ENCODE measurements at places on chromosomes 3 and 15. TPM values are rescaled to one million over a fixed set of nuclear protein-coding genes. Genes with fewer than 3 reads are reported as not detected.
A peak's percentile ranks its signal among the peaks of the same experiment; 100 is the strongest.

GRCh38 chr15:52483707-52484106 is 45.0 kb downstream of the MYO5A start:
- peak; percentile 82 for DNase-seq

The CFAP44 gene
- total RNA-seq, result 1.5 TPM

GRCh38 chr3:13208706-13209633 is 135.7 kb upstream of the IQSEC1 start:
- no peak for DNase-seq

The ST3GAL6 gene
- total RNA-seq, result 2.6 TPM

DNA sequence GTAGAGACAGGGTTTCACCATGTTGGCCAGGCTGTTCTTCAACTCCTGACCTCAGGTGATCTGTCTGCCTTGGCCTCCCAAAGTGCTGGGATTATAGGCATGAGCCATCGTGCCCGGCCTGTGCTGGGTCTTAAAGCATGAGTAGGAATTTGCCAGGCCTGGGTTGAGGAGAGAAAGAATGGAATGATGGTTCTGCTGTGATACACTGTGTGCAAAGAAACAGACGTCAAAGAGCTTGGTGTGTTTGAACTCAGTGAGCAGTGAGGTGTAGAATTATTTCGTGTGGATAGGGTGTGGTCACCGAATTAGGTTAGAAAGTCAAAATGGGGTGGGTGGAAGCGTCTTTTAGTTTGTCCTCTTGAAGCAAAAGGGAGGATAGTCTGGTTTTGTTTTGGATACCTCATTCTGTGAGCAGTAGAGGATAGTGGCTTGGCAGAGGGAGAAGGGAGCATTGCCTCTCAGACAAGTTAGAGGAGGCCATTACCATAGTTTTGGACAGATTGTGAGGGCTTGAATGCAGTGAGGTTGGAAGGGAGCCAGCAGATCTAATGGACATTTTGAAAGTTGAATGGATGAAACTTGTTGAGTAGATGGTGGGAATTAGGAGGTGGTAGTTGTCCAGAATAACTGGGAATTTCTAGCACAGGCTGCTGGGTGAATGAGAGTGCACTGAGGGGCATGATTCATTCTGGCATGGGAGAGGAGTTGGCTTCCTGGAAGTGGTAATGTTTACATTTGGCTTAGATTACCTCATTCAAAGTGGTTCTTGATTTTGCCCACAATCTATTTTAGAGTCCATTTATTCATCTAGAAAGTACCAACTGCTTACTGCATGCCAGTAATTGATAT is 27.2 kb downstream of the AKAP13 start:
- DNase-seq, result peak; percentile 95

GRCh38 chr3:16875876-16876550 is 8.7 kb upstream of the PLCL2 start:
- no peak for DNase-seq

The AADAC gene
- 0.77 TPM for total RNA-seq

DNA sequence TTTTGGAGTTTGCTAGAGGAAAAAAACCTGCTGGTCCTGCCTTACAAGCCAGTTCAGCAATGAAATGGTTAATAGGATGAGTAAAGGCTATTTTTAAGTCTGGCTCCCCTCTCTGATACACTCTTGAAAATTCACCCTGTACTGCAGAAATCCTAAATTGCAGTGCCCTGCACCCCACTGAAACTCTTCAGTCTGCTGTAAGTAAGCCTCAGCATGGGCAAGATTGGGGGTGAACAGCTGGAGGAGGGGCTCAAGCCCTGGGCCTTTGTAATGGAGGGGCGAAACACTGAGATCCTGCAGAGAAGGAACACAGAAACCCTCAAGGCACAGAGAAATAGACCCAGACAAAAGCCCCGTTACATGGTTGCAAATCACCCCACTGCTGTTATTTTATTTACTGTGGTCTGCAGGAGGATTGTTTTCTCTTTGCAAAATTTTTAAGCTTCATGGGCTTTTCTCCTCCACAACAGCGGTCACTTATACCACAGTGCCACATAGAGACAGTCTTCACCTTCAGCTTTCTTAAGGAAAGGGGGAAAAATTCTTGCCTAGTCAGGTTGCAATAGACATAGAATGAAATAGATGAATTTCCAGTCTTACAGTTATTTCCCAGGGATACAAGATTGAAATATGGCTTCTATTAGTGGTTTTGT is 45.0 kb downstream of the SOX2 start:
- peak; percentile 14 for DNase-seq

The REC114 gene
- total RNA-seq, result not detected

DNA sequence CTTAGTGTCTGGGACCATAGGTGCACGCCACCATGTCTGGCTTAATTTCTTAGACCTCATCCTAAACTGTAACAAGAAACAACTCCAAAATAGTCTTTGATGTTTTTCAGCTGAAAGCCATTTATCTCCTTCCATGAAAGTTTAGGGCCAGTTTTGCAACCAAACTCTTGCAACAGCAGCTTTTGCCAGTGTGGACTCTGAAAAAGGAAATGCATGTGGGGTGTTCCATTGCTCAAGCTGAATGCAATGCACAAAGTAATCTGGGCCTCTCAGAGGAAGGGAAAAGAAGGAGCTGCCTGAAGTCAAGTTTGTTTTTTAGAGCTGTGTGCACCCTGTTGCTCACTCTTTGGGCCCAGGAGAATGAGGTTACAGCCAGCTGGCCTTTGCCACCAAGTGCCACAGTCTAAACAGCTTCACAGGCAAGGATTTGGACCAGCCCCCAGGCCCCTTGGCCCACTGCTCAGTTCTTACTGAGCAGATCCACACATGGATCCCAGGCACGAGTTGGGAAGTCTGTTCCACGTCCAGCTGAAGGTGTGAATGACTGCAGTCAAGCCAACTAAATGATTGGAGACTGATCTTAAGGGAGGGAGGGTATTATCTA is 212.3 kb upstream of the LRRFIP2 start:
- no peak for DNase-seq

DNA sequence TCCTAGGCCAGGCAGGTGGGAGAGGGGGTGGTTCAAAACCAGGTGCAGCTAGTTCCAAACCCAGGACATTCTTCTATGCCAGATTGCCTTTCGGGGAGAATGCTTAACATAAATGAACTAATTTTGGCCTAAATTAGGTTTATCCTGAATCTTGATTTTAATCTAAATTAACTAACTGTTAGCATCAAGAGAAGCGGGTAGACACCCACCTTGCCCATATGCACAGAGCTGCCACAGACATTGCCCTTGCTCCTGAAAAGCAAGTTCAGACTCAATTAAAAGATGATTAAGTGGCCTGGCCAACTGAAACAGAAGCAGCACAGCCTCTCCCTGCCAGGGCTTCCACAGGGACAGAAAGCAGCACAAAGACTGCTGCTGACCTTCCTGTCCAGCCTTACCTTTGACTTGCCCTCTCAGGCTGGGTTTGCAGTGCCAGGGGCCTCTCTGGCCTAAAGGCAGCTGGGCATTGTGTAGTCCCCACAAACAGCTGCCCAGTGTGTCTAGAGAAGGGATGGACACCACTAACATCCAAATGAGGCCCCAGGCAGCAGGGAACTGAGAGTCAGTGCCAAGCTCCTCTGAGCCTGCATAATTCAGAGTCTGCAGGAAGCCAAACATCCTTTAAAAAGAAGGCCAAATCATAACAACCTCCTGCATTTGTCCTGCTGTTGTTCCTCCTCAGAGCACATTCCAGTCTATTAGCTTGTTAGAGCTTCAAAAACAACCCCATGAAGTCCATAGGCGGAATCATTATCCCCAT is 15.4 kb upstream of the OXTR start:
- DNase-seq, result no peak

The BNIP2 gene
- 82.9 TPM for total RNA-seq

- no peak for DNase-seq
These were observed at the start of gene ALDH1A2 for GRCh38 chr15:58065445-58066041. ALDH1A2 (minus strand) TSS chr15:58065711; CDS start chr15:58065650, 61 bp downstream.

DNA sequence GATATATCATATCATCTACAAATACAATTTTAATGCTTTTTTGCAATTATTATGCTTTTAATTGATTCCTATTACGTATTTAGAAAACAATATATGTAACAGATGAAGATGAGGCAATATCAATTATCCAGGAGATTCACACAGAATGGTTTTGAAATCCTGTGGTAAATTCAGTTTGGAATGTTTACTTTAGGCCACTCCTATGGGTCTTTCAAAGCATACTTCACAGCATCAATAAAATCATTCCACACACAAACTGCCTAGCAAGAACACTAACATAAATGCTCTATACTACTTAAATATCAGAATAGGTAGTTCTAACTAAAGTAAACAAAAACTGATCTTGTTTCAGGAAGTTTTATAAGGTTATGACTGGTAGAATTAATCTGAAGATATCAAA is 90.5 kb downstream of the FAM227B start:
- peak; percentile 11 for DNase-seq

GRCh38 chr3:9183011-9183410 is 66.4 kb downstream of the SRGAP3 start:
- no peak for DNase-seq

- DNase-seq, result peak; percentile 41
These were observed 4.5 kb upstream of the SLCO2A1 start for GRCh38 chr3:134034005-134034785.

DNA sequence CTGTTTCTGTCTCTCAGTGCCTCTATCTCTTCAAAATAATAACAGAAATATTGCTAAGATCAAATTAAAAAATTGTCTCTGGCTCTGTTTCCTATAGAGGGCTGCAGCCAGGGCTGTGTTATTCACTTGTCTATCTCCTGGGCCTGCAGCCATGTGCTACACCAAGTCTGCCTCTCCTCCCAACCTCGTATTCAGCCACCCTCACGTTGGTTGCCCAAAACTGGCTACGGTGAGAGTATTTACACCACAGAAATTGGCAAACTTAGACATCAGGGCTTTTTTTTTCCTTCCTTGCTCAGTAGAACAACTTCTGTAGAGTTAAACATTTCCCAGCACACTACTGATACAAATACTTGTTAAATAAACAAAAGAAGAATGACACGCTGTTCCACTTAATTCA is 320.9 kb upstream of the ICE2 start:
- no peak for DNase-seq

The ALDH1A2 gene
- total RNA-seq, result 7.7 TPM

- DNase-seq, result peak; percentile 15
These were observed 33.8 kb upstream of the ACP3 start for GRCh38 chr3:132283440-132283839.

The CADPS gene
- total RNA-seq, result 33.1 TPM

The NUSAP1 gene
- 15.9 TPM for total RNA-seq

- DNase-seq, result no peak
These were observed 26.8 kb upstream of the CPNE9 start for GRCh38 chr3:9676785-9677184.

DNA sequence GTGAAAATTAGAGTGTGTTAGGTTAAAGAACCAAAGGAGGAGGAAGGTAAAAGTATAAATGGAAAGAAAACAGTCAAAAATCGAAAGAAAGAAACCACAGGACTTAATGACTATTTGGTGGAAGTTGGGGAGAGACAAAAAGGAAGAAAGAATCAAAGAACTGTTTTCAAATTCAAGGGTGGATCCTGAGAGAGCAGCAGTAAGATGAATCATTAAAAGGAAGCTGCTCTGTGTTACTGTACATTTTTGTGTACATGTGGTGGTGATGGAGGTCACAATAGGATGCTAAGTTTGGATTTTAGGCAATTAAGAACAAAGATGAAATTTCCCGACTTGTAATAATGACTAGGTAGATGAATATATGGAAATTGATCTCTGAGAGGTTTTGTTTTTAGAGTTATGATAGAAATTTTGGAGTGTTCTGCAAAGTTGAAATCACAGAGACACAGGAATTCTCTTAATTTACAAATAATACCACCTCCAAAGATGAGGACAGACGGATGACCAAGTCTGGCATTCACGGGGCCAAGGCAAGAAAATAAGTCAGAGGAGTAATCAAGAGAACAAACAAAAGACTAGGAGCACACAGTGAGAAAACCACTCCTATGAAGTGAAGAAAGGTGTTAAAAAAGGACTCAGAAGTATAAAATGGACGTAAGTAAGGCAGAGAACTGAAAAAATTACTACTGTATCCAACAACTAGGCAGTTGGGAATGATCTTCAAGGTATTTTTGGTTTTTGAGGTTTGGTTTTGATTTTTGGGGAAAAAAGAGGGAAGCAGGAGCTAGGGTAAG is 7.1 kb downstream of the DHX36 start:
- DNase-seq, result peak; percentile 7

DNA sequence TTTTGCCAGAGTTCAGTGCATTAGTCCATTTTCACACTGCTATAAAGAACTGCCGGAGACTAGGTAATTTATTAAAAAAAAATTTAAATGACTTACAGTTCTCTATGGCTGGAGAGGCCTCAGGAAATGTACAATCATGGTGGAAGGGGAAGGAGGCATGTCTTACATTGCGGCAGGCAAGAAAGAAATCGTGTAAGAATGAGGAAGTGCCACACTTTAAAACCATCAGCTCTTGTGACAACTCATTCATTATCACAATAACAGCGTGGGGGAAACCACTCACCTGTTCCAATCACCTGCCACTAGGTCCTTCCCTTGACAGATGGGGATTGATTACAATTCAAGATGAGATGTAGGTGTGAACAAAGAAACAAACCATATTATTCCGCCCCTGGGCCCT is 1361.4 kb downstream of the NSUN3 start:
- no peak for DNase-seq

DNA sequence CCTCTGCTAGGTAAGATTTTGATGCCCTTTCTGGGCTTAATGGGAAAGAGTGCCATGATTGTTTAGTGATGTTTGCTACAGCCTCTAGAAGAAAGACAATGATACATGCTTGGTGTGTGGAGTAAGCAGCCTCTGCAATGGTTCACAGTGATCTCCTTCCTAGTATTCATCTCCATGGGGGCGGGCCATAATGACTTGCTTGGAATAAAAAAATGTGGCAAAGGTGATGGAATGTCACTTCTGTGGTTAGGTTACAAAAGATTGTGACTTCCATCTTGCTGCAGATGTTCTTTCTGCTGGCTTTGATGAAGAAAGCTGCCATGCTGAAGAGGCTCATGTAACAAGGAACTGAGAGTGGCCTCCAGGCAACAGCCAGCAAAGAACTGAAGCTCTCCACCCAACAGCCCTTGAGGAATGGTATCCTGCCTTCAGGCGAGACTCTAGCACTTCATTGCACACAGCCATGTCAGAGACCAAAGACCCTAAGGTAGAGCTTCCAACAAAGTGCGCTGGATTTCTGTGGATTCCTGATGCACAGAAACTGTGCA is 139.1 kb upstream of the LRIG1 start:
- DNase-seq, result peak; percentile 5

DNA sequence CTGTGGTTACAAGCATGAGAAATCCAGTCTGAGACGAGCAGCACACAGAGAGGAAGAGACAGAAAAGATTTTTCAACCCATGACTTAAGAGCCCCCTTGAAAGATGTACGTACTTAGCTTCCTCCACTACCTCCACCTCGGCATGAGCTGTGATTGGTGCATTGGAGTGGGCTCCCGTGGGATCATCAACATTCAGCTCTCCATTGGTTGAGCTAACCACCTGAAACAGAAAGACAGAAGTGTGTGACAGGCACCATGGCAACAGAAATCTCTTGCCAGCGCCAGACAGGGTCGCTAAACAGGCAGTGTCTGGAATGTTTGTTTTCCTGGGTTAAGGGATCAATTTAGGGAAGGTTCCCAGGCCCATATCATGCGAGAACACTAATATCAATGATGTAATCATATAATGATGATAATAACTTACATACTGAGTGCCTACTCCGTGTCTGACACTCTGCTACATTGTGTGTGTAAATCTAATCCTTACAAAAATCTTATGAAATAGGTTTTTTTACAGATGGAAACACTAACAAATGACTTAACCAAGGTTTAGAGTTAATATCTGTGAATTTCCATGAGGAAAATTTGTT is 17.5 kb upstream of the PPIB start:
- no peak for DNase-seq

Data from fibroblast of lung (primary cell).